ENCODE measurements at places on chromosomes 2 and 18.

- peak; percentile 82 for DNase-seq
These were observed 27.9 kb upstream of the SPTBN1 start for GRCh38 chr2:54428108-54428831.

- no peak for DNase-seq
These were observed 241.4 kb upstream of the ACVR2A start for GRCh38 chr2:147603447-147603846.

- no peak for DNase-seq
These were observed 70.6 kb upstream of the ODC1 start for GRCh38 chr2:10518470-10519393.

GRCh38 chr2:65353927-65354326, 78.5 kb downstream of the SPRED2 start:
- DNase-seq: no peak

DNA sequence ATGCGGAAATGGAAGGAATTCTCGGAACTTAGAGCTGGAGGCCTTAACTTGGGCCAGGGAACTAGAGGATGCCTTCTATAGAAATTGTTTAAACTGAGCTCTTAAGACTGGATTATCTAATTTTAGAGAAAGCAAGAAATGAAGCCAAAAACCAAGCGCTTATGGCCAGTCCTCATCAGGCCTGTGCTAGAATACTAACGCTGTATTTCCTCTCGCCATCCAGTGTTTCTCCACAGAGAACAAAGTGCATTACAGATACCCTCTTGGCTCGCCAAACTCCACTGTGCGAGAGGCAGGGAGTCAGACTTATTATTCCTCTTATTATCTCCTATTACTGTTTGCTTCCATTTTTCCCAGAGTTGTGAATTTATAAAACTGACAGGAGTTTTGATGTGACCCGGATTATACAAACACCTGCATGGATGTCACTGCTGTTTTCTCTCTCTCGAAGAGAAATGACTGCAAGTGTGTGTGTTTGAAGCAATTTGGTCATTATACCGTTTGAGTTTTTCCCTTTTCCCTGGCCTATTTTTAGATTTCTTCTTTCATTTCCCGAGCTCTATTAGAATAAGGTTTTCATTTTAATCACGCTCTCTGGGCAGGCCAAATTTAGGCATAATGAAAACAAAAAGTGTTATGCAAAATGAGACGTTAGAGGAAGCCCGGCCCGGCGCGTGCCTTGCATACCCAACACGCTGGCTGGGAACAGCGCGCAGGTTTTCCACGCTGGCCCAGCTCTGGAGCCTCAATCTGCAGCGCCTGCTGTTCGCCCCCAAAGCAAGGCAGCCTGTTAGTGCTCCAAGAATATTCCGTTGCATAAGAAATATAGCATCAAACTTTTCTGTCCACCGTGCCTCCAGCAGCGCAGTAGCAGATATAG, 103.3 kb downstream of the ALK start:
- no peak for DNase-seq

GRCh38 chr2:183014005-183014404, 24.3 kb downstream of the NCKAP1 start:
- no peak for DNase-seq

GRCh38 chr2:236974148-236974547, 111.5 kb upstream of the COPS8 start:
- DNase-seq: no peak

DNA sequence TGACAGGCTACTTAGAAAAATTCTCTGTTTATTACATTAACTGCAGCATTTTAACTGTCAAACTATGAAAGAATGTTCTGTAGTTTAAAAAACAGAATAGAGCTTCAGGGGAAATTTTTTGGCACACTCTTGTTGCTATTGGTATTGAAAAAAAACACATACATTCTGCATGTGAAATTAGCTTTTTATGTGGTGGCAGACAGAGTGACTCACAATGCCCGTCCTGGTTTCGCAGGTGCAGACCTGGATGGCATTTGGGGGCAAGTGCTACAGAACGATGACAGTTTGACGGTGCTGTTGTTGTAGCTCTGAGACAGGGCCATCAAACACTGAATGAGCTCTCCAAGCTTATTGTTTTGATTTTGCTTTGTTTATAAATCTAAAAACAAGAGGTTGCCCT, 105.0 kb upstream of the MAP3K20 start:
- no peak for DNase-seq

GRCh38 chr2:62744603-62745002, 39.1 kb downstream of the EHBP1 start:
- DNase-seq: no peak

- DNase-seq: no peak
These were observed 42.0 kb upstream of the SCG2 start for GRCh38 chr2:223644136-223644535.

DNA sequence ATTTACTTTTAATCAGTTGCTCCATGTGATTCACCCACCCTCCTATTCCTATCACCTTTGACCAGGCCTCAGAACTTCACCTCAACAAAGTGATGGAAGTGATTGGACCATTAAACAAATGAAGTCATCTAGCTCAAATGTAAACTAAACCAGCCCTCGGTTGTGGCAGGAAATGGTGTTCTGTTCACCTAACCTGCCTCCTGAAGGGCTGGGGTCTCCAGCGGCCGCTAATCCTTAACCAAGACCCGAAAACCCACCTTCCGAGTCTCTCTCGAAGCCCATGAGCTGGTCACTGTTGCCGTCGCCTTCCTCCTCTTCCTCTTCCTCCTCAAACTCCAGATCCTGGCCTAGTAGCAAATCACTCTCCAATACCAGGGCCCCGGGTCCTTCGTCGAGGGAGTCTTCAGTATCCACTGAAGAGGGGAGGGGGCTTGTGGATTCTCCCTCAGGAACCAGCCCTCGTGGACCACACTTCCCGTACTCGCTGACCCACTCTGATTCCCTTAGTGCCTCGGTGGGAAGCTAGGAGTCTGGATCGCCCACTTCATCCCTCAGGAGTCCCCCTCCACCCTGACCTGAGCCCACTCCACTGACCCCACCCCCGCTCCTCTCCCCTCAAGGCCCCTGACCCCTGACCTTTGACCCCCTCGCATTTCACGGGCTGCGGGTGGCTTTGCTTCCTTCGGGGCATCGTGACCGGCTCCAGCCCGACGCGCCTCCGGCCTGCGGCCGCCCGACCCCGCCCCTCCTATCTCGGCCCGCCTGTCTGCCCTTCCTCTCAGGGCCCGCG, 503 bp downstream of the ZNF513 start:
- no peak for DNase-seq

- no peak for DNase-seq
These were observed 94.9 kb downstream of the RNF152 start for GRCh38 chr18:61797696-61798590.
